Activated T-cell treated with anti-CD3 and anti-CD28 coated beads, Interleukin-2, amount 50 U/mL, for 48 hours (primary cell): ENCODE measurements at places on chromosomes 7 and 10.

DNA sequence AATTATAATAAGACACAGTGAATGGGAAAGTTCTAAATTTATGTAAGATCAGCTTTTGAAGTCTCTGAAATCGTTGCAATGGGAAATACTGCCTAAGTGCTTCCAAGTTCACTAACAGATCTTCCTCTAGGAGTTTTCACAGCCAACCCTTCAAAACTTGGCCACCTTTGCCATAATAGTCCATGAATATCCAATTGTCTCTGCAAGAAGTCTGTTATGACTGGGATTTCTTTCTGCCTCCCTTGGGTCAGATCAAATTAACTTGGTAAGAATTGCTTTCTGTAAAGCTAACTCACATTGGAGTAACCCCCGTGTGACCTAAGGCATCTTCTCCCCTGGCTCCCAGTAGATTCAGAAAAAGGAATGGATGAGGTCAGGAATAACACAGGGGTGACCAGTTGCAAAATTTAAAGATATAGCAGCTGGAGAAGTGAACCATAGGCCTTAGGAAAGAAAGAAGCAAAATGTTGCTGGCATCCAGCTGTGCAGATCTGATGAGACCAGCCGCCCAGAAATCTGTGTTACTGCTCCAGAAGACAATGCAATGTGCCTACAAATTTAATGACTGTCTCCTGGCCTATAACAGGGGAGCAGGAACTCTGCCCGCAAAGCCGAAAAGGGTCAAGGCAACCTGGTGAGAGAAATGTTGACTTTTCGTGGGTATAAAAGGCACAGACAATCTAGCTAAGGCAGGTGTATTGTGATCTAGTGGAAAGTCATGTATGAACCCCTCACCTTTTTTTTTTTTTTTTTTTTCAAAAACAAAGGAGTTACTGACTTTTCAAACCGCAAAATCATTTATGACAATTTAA is 7.5 kb upstream of the OPTN start:
- DNase-seq = no peak

DNA sequence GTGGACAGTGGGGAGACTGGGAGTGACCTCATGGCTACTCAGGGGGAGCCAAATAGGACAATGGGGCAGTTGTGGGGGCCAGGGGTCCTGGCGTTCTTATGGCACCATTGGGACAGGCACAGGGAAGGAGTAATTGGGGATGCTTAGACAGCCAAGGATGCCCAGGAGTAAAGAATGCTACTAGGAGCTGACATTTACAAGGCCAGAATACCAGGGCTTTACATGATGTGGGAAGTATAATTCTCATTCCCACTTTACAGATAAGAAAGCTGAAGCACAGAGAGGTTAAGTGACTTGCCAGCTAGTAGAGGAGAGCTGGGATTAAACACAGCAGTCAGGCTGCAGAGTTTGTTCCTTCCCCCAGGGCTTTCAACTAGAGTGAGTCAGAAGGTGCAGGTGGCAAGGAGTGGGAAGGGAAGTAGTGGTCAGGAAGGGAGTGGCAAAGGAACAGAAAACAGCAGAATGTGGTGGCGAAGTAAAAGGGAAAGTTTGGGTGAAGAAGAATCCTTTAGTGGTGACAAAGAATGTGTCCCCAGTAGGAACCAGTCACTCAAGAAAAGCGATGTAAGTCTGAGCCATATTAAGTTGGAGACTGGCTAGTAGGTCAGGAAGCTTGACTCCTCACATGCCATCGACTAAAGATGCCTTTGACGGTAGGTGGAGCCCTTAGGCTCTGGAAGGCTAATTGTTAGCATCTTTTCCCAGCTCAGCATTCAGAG is 32.8 kb downstream of the CPVL start:
- no peak for DNase-seq

DNA sequence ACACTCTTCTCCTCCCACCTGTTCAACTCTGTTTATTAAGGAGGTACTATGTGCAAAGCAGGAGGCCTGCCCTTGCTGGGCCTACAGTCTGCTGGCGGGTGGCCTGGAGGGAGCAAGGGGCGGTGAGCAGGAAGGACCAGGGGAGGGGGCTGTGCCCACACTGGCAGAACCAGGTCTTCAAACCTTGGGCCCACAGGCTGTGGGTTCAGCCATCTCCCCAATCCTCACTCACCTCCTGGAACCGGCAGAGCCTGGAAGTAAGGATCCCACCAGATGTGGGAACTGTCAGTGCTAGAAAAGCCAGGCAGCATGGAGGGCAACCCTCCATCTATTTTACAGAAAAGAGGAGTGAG is 50.8 kb downstream of the CAMK2B start:
- DNase-seq = no peak

- no peak for DNase-seq
These were observed 317.2 kb upstream of the DGKB start for GRCh38 chr7:15219758-15220157.

- DNase-seq = no peak
These were observed 101.5 kb upstream of the SHH start for GRCh38 chr7:155913719-155914118.

- no peak for DNase-seq
These were observed 8.3 kb downstream of the CDK14 start for GRCh38 chr7:90604383-90604782.

DNA sequence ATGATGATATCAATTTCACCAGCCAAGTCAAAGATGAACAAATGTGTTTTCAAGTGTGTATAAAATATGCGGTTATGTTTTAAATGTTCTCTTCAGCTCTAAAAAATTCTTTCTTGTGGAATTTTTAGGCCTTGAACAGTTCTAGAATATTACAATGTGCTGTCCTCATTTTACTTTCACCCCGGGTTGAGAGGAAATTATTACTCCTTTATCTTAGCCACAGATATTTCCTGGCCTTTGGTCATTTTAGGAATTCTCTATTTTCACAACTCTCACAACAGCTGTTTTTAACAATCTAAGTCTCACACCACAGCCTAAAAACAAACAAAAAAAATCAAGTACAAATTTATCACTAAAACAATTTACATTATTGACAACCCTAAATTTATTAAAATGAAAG is 112.2 kb upstream of the HGF start:
- no peak for DNase-seq

- DNase-seq = no peak
These were observed 239.7 kb upstream of the MYO3A start for GRCh38 chr10:25694206-25694933.

DNA sequence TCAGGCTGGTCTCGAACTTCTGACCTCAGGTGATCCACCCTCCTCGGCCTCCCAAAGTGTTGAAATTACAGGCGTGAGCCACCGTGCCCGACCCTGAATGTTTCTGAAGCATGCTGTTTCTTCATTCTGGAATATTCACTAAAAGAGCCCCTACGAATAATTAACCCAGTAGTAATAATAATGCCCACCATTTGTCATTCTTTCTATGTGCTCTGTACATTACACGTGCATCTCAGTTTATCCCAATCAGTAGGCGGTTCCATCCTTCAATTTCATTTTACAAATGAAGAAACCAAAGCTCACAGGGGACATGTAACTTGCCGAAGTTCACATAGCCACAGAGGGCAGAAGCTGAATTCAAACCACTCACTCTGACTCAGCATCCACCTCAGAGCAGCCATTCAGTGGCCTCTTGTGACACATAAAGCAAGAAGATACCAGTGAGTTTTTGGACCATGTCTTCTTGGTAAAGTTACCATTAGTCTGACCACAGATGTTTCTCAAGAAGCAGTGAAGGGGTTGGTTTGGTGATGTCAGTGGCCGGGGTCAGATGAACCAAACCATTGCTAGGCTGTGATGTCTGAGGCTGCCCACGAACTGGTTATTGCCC is 71.9 kb upstream of the DUSP5 start:
- peak; percentile 77 for DNase-seq

DNA sequence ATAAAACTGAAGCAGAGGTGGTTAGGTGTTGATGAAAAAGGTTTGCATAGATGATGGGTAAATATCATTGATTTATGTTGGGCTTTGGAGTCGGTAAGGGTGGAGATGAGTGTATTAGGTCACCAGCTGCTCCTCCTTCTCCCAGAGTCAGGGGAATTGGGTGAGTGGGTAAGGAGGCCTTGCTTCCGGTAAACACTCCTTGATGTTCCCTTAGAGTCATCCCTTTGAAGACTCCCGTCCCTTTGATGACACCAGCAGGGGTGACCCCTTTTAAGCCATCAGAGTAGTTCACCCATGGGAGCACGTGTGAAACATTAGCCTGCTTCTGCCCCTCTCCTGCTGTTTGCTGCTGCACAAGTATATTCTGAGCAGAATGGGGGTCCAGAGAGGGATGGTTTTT is 92.2 kb upstream of the DKK1 start:
- DNase-seq = no peak

- no peak for DNase-seq
These were observed 12.7 kb downstream of the STEAP2 start for GRCh38 chr7:90224195-90224594.

DNA sequence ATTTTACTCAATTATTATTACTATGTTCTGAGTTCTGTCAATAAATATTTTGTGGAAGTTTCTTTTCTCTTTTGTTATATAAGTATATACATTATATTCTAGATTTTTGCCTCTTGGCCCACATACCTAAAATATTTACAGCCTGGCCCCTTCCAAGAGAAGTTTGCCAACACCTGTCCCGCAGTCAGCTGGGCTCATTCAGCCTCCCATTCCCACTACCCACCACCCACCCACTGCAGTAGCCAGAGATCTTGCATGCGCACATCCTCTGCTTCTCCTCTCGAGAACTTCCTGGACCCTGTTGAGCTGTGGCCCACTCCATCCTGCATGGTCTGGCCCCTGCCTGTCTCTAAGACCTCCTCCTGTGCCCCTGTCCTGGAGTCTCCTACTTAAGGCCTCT is 33.6 kb downstream of the WIPF3 start:
- DNase-seq = no peak

DNA sequence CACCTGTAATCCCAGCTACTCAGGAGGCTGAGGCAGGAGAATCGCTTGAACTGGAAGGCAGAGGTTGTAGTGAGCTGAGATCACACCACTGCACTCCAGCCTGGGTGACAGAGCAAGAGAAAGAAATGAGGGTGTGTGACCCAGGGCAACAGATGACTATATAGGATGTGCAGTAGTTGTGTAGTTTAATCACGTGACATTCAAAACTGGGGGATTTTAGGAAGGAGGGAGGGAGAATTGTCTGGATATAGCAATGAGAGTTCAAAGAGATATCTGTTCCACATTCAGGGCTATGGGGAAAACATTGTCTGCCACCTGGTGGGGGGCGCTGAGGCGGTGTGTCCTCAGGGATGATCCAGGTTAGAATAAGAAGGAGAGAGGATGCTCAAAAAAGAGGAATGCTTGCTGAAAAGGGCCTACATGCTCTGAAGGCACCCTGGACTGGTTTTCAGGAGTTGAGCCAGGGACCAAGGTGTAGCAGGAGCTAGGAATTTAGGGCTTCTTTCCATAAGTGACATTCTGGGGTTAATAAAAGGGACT is 7.8 kb upstream of the ZYX start:
- DNase-seq = no peak

DNA sequence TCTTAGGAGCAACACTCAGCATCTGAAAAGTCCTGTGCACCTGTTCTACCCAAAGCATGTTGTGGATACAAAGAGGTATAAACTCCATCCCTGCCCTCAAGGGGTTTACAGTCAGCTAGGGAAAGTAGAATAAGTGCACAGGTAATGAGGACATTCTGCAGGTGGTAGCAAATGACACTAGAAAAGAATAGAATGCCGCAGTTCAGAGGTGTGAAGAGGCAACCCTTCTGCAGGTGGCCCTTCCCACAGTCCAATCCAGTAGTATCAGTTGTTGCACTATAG is 36.7 kb downstream of the WBP1L start:
- no peak for DNase-seq

- DNase-seq = no peak
These were observed 37.8 kb downstream of the COBL start for GRCh38 chr7:51278797-51279196.

GRCh38 chr7:2012981-2013380 is 219.8 kb downstream of the MAD1L1 start:
- DNase-seq = no peak

DNA sequence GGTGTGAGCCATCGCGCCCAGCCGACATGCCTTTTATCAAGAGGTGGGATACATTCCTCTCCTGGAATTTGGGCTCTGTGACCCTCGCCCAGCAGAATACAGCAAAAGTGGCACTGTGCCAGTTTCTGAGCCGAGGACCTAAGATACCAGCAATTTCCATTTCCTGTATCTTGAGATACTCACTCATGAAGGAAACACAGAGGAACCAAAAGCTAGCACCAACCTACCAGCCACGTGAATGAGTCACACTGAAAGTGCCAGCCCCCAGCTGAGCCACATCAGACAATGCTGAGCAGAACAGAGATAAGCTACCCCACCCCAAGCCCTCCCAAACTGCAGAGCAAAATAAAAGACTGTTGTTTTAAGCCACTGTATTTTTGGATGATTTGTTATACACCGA is 56.3 kb downstream of the CACUL1 start:
- DNase-seq = peak; percentile 76
